Neural progenitor cell (in vitro differentiated cells): ENCODE measurements at places on chromosomes 3 and 15. TPM values are rescaled to one million over a fixed set of nuclear protein-coding genes. Genes with fewer than 3 reads are reported as not detected.

SEMA4B gene
- 7.7 and 18.9 TPM in 2 replicates for total RNA-seq

RPP25 gene
- total RNA-seq, result 2.5 and 7.2 TPM in 2 replicates

FEZF2 gene
- total RNA-seq, result 7.6 and 9.1 TPM in 2 replicates

DNA sequence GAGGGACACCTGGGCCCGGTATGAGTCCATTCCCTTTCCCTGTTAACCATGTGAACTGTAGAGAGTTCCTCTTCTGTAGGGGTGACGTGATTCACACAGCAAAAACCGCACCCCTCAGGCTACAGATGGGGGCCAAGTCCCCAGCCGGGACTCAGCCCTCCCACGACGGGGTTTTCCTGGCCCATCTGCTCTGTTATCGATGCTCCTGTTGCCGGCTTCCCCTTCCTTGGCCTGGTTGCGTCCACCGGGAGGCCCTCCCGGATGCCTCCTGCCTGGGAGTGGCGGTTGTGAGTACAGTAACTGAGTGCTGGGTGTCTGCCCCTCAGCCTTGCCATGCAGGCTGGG lies 817 bp upstream of the PLXNA1 start:
- no peak overlapping the region for H3K27ac ChIP-seq
- no peaks in the 10 kb centered on the region for H3K36me3 ChIP-seq
- peak overlapping the region; percentile 51 for H3K4me3 ChIP-seq
- DNase-seq, result no peak
- H3K4me1 ChIP-seq, result peaks cover 13% of the 10 kb centered on the region
- H3K27me3 ChIP-seq, result peaks cover 14% of the 10 kb centered on the region

DNA sequence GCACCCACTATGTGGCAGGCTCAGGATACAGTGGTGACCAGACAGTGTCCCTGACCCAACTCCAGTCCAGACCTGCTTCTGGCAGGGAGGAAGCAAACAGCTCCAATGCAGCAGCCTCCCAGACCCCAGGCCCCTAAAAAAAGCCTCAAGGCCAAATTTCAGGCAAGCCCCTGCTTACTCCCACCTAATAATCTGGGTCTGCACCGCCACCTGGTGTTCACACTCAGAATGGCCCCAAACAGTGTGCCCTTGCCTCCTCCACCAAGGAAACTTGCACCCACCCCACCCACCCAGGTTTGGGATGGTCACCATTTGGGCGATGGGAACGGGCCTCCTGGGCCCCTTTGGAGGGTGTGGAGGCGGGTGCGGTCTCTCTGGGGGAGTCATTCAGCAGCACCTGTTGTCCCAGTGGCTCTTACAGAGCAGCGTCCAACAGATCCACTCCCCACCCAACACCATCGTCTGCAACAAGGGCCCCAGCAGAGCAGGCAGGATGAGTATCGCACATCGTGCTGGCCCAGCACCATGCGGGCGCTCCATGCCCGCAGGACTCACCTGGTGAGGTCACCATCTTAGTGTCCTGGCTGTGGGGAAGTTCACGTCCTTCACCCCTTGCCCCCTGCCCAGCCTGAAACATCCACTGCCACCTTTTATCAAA lies 17.3 kb downstream of the C3orf18 start:
- H3K36me3 ChIP-seq, result no peaks in the 10 kb centered on the region
- peak; percentile 81 for DNase-seq
- H3K27me3 ChIP-seq, result no peaks in the 10 kb centered on the region
- no peak overlapping the region for H3K27ac ChIP-seq
- no peak overlapping the region for H3K4me3 ChIP-seq

- no peak overlapping the region for H3K4me3 ChIP-seq
- H3K27ac ChIP-seq, result no peak overlapping the region
- H3K36me3 ChIP-seq, result no peaks in the 10 kb centered on the region
- H3K27me3 ChIP-seq, result no peaks in the 10 kb centered on the region
- DNase-seq, result peak; percentile 21
These were observed 398.1 kb downstream of the NR2F2 start for GRCh38 chr15:96728591-96728990.
